Stimulated activated CD8-positive, alpha-beta memory T cell treated with anti-CD3 and anti-CD28 coated beads, Interleukin-4, amount 100 ng/mL, for 1 hour (primary cell): ENCODE measurements at places on chromosomes 7 and 10.

DNA sequence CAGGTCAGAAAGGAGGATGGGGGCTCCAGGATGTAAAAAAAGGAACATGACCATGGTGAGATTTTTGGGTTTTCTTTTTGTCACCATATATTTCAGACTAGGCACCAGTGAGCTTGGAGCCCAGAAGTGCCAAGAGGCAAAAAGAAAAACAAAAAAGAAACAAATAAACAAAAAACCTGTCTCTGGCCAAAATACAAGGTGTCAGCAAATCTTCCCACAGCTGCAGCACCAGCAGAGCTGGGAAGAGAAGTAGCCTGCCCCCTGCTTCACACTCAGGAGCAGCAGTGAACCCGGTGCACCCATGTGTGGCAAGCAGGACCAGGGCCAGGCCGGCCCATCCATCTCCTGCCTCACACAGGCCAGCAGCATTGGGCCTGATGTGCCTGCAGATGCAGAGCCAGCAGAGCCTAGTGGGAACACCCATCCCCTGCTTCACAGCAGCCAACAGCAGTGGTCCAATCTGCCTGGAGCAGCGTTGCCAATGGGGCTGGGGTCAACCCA is 34.7 kb upstream of the C10orf71 start:
- no peak for DNase-seq

GRCh38 chr7:102834999-102835398 is 77.8 kb upstream of the LRRC17 start:
- DNase-seq: no peak

GRCh38 chr10:110841767-110842267 is 29.9 kb upstream of the PDCD4 start:
- DNase-seq: no peak

DNA sequence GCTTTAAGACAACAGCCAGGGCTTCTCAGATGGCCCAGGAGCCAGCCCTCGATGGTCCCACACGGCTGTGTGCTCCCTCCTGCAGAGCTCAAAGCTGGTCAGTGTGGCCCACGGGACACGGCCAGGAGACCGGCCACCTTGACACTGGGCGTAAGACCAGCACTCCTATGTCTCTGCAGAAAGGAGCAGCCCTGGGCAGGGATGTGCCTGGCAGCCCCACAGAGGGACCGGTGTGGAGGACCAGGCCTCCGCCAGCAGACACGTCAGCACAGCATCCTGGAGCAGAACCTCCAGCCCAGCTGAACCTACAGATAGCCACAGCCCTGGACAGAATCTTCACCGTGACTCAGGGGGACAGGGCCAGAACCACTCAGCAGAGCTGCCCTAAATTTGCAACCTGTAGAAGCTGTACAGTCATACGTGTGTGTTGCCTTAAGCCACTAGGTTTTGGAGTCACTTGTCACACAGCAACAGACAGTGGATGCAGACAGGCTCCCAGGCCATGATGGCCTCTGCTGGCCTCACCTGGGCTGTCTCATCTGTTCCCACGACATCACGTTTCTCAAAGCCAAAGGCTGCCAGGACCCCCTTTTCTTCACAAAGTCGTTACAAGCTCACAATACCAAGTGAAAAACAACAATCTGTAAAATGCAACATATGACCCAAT is 132.4 kb downstream of the DIP2C start:
- DNase-seq: no peak

GRCh38 chr10:113959383-113959760 is 84.3 kb upstream of the ADRB1 start:
- no peak for DNase-seq

GRCh38 chr7:157769526-157770215 is 432.9 kb downstream of the DNAJB6 start:
- DNase-seq: no peak

DNA sequence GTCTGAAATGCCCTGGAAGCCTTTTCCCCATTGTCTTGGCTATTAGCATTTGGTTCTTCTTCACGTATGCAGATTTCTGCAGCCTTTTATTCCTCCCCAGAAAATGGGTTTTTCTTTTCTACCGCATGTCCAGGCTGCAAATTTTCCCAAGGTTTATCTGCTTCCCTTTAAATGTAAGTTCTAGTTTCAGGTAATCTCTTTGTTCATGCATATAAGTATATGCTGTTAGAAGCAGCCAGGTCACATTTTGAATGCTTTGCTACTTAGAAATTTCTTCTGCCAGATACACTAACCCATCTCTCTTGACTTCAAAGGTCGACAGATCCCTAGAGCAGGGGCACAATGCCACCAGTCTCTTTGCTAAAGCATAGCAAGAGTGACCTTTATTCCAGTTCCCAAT is 12.3 kb downstream of the THAP5 start:
- no peak for DNase-seq

DNA sequence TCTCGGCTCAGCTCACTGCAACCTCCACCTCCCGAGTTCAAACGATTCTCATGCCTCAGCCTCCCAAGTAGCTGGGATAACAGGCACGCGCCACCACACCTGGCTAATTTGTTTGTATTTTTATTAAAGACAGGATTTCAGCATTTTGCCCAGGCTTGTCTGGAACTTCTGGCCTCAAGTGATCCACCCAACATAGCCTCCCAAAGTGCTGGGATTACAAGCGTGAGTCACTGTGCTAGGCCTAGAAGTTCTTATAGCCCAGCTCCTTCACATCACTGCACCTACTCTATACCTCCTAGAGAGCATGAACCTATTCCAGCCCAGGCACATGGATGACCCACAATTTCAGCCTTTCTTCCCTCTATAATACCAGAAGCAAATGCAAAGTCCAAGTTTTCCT is 1.3 kb upstream of the BLOC1S2 start:
- DNase-seq: no peak

DNA sequence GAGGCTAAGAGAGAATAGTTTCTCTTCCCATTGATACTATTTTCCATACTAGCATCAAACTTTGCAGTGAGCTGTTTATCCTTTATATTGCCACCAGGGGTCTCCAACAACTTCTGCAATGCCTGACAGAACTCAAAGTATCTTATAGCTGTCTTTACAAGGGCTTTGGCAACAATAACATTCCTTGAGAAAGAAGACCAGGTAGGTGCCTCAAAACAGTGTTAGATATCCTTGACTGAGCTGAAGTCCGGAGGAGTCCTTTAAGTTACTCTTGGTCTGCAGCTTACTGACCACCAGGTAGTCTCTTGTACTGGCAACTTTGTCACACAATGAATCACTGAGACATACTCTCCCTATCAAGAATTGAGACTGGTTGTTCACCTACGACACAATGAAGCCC is 30.0 kb upstream of the TES start:
- no peak for DNase-seq

DNA sequence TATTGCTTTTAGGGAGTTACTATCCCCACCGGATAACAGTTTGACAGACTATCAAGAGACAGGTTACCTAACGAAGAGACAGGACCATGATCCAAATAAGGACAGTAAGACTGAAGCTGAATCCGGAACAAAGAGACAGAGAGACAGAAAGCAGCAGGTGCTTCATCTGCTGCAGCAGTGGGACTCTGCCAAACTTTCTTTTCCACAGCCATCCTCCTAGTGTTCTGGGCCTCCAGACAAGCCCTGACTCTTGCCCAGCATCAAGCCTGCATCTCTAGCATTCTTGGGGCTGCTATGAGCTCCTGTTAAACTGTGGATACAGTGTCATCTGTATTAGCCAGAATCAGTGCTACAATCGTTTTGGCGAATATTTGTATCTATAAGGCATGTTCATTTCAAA is 761.7 kb downstream of the GRID1 start:
- no peak for DNase-seq

DNA sequence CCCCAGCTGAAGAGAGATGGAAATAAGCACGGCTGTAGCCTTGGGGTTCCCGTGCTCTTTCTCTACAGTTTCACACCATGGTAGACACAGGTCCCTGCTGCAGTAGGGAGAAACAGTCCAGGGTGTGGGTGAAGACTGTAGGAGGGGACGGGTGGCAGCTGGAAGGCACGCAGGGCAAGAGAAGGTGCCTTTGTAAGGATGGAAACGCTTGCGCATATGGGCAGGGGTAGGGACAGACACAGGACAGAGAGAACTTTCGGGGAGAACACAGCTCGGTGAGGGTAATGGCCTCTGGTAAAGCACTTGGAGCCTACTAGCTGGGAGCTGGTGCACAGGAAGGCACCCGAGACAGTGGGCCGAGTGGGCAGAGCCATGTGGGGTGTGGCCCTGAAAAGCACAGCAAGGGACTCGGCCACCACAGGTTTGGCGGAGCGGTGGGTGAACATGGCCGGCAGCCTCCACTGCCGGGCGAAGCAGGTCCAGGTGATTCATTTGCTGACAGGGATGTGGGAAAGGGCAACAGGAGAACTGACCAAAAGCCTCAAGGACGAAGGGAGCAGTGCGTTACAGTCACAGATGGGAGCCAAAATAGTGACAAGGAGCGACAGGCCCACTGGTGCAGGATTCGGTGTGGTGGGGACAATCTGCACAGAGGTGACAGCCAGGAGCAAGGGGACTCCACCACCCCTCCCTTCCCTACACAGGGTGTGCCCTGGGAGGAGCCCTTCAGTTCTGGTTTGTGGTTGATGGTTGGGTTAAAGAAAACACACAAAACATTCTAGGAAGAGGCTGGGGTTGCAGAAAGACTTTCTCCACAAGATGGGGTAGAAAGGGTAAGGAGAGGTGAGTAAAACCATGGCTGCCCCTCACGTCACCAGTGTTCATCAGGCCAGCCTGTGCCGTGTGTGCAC is 97.1 kb downstream of the VOPP1 start:
- no peak for DNase-seq

GRCh38 chr7:157666530-157667040 is 329.8 kb downstream of the DNAJB6 start:
- DNase-seq: no peak

DNA sequence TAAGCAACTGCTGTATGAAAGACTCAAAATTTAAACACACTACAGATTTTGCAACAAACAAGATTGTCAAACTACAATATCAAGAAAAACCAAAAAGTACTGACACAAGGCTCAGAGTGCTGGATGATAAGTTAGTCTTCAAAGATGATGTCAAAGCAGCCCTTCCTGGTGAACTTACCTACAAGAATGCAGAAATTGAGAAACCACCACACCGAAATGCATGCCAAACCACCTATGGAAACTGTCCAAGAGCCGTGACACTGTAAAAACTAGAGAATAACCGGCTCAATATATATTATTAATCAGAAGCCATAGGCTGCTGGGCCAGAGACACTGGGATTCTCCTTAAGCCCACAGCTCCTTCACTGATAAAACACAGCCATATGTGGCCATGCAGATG is 25.3 kb downstream of the DENND11 start:
- no peak for DNase-seq

GRCh38 chr7:37144423-37144822 is 304.2 kb downstream of the ELMO1 start:
- no peak for DNase-seq

DNA sequence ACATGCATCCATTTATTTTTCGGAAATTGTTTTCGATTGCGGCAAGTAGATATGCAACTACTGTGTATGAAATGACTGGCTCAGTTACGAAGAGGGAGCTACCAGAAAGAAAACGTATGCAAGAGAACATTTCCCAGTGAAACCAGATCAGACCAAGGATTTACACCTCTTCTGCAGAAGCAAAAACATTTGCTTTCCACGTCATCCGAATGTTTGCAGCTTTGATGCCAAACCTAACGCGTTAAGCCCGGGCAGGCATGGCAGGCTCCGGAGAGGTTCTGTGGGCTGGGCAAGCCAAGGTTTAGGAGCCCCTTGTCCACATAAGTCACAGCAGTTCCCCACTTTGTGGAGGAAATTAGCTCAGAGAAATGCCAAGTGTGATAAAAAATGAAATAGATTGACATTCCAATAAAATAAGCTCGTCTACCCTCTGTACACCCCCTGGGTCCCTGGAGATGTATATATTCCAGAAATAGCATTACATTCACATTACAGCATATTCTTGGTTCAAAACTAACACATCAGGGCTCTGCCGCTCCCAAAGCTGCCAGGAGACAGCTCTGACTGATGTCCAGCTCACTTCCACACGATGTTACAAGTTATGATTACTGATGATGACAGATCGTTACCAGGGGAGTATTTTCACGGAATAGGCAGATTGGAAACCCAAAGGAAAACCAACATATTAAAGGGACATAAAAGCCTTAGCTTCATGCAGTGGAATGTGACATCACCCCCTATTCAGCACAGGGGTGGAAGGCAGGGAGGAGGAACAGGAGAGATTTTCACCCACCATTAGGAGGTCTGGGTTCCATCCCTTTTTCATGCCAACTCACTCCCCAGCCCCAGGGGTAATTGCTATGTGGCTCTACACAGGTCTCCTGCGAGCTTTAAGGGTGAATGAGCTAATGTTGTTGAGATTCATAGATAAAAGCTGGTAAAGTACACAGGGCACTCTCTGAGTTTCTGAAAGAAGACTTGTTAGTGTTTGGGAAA is 81.5 kb downstream of the LYZL1 start:
- DNase-seq: no peak

DNA sequence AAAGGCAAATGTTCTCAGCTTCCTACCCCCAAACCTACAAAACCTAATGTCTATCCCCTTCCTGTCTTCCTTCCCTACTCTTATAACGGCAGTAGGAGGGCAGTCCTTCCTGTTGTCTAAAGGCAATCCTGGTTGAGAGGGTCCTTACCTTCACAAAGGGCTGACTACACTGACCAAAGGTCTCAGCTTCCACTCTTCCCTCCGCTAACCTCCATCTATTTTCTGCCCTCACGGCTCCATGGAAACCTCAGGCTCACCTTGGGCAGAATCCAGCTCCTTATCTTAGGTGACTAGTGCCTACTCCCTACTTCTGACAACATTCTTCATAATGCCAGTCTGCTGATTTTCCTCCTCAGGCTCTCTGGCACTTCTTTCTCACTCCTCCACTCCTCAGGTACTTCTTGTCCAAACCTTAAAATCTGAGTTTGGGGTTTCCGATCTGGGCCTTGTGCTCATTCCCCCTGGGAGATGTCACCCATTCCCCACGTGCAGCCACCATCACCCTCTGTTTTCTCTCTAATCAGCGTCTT is 542 bp downstream of the FBXL13 start:
- no peak for DNase-seq

DNA sequence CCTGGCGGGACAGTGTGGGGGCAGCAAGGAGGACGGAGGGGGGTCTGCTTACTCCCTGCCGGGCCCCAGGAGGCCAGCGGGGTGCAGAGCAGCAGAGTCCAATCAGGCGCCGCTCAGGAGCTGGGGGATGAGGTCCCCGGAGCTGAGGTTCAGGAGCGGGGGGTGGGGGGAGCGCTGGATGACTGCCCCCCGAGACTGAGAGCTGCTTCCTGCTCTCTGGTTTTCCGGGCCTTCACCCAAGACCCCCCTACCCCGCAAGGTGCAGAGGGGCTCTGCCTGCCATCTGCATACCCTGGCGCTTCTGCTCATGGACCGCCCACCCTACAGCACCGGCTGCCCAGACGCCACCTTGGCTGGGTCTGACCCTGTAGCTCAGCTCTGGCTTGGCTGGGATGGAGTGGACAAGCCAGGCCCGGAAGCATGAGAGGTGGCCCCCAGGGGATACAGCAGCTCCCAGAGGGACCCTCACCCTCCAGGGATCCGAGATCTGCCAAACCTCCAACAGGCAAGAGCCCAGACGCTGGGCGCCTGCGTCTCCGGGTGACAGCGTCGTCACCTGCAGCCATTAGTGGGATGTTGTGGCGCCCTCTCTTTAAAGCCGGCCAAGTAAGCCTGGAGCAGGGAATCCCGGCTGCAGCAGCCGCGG is 930 bp downstream of the KNDC1 start:
- DNase-seq: no peak

GRCh38 chr10:52674474-52674873 is 98.1 kb downstream of the MBL2 start:
- no peak for DNase-seq
